Stimulated activated CD4-positive, alpha-beta T cell treated with anti-CD3 and anti-CD28 coated beads, Interleukin-1b, Interleukin-23, amount 100 ng/mL, for 1 hour (primary cell): ENCODE measurements at places on chromosomes 5 and 9.

DNA sequence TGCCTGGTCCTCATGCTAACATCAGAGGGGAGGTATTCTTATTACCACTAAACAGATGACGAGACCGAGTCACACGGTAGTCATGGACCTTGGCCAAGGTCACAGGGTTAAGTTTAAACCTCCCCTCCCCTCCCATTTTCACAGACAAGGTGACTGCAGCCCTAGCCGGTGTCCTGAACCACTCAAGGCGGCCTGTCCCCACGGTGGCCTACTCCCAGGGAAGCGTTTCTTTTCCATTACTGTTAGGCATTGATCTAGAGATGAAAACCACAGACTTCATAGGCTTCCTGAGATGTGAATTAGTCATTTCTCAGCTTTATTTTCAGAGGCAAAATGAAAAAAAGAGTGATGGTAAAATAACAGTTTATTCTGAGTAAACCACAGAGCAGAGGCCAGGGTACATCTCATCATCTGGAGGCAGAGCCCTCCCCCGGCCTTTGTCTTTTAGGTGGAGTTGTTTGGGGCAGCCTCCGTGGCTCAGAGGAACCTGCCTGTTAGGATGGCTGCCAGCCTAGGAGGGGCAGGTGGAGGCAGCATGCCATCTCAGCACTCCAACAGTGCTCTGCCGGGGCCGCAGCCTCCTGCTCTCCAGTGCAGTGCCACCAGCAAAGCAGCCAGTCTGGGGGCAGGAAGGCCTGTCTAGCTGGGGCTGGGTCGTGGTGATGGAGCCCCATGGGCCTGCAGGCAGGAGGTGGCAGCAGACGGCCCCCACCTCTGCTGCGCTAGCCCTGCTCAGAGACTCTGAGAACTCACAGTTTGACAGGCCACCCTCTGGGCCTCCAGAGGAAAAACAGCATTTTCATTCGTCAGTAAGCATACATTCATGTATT is 71.2 kb downstream of the RAPGEF1 start:
- peak; percentile 42 for DNase-seq

DNA sequence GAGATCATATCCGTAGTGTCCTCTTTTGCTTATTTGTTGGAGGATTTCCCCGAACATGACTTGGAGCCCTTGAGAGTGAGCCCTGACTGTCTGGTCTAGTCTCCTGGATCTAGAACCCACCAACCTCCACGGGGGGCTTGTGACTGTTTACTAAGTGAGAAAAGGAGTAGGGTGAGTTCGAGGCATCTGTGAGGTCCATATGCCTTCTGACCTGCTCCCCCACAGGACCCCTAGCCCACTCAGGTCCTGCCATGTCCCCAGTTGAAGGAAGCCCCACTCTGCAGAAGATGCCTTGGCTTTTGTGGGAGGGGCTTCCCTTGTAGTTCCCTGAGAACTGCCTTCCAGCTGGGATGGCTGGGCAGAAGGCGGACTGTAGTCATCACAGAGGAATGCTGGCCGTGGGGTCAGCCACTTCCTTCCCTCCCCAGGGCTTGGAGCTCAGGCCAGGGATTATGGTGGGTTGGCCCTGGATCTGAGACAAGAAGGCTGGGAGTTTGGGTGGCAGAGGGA is 7.0 kb upstream of the IRF1 start:
- no peak for DNase-seq

DNA sequence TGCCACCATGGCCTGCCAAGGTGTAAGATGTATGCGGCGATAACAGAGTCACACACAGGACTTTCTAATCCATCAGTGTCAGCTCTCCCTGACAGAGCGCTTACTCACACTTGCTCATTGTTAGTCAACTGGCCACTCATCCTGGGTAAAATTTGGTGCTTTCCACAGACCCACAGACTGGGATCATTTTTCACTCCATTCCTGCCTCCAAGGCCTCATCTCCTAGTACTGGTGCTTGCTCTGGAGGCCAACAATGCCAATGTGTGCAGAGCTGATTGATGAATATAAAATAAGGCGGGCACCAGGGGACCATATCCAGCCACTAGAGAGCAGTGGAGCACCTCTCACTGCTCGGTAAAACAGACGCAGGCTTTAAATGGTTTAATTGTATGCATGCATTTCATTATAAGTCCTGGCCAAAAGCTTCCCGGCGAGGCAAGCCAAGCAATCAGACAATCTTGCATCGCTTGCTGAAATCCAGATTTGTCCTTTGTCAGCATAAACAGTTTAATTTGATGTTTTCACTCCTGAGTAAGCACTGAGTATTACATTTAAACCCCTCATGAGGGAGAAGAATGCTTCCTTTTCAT is 22.3 kb downstream of the PSMB7 start:
- DNase-seq, result no peak

GRCh38 chr9:114693248-114693855 is 11.4 kb upstream of the TEX48 start:
- DNase-seq, result no peak

DNA sequence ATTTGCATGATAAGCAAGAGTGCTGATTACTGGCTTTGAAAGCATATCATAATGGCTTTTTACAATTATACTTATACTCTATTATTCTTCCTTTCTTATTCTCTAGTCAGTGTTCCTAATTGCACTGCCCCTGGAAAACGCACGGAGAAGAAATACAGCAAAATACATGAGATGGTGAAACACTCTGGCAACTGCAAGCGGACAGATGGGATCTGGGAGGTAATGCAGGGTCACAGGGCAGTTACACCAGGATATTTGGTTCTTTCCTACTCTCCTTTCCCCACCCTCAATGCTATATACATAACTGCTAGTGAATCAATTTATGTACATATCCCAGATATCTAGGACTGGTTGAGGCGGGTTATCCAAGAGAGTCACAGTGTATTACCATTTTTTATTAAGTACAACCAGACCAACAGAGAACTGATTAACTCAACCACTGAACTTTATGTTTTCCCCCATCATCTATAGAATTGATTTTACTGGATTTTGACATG is 423.7 kb downstream of the ZSWIM6 start:
- DNase-seq, result no peak

DNA sequence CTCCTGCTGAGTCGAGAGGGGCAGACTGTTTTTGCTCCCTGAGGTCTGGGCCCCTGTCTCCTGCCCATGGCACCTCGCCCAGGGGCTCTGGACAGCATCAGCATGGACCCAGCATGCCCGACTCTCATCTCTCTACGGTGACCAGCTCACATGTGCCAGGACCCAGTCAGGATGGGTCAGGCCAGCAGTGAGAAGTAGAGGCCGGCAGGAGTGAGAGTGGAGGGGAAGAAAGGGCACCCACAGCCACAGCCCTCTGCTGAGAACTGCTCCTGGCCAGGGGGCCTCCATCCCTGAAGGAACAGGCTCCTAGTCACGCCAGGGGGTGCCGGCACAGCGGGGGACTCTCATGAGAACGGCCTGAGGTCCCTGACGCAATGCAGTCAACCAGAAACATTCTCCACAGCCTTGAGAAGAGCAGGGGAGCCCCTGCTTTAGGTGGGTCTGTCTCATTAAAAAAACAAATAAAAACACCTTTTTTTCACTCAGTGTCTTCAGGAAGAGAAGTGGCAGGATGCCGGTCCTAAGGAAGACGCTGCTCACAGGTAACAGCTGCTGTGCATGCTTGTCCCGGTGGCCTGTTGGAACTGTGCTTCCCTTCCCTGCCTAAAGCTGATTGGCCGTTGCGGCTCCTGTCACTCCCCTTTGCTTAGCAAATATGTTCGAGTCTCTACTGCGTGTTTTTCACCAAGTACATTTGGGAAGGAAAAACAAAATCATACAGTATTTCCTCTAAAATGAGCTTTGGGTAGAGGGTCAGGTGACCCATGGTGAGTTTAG is 85.7 kb upstream of the FBXW11 start:
- no peak for DNase-seq

GRCh38 chr9:94697972-94698581 is 28.4 kb upstream of the AOPEP start:
- DNase-seq, result no peak

DNA sequence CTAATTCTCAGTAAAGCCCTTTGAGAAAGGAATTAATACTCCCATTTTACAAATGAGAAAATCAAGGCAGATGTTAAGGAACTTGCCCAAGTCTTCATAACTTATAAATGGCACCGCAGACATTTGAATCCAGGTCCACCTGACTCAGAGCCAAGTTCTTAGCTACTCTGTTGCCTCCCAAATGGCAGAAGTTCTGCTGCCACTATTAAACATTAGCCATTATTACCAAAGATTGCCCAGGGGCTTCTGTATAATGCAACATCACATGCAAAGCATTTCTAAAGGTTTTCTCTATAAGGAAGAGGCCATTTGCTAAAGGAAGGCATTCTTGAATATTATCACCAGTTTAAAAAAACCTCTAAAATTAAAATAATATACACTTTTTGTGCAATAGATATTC is 28.3 kb downstream of the TPD52L3 start:
- no peak for DNase-seq
